ENCODE measurements at places on chromosomes 11 and 22. TPM values are rescaled to one million over a fixed set of nuclear protein-coding genes. Genes with fewer than 3 reads are reported as not detected.

PKDREJ gene
- 0.05 TPM for total RNA-seq

DNA sequence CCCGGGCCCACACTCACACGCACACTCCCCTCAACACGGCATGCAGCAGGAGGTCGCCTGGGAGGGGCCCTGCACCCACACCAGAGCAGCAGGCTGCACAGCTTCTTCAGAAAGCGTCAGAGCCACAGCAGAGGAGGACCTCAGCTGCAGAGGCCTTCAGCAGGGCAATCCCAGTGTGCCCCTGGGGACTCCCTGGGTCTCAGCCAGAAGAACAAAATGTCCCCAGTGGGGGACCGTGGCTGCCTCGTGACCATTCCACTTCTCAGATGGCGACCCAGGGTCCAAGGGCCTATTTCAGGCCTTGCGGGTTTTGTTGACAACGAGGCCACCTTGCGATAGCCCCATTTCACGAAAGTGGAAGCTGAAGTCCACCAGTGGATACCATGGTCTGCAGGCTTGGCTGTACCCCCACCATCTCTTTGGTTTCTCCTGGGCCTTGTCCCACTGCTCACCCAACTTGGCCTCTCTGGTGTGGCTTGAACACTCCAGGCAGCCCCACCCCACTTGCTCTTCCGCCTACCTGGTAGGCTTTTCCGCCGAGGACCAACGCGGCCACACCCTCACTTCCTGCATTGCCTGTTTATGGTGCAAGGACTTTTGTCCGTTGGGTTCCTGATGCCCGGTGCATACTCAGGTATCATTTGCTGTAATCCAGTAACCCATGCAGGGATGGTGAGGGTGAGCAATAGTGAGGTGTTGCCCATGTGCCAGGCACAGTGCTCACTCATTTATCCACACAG, 38.1 kb downstream of the MB start:
- H3K27me3 ChIP-seq, result peaks cover 5% of the 10 kb centered on the region
- H3K36me3 ChIP-seq, result no peaks in the 10 kb centered on the region
- DNase-seq, result no peak
- H3K4me1 ChIP-seq, result peaks cover 2% of the 10 kb centered on the region
- no peak overlapping the region for H3K4me3 ChIP-seq

- H3K4me1 ChIP-seq, result no peaks in the 10 kb centered on the region
- H3K4me3 ChIP-seq, result no peak overlapping the region
- H3K27ac ChIP-seq, result no peak overlapping the region
- H3K27me3 ChIP-seq, result peaks cover 21% of the 10 kb centered on the region
- no peaks in the 10 kb centered on the region for H3K36me3 ChIP-seq
Observed at GRCh38 chr11:65808744-65809341, 22.0 kb downstream of the OVOL1 start.

MED17 gene
- total RNA-seq, result 30.9 TPM

DNA sequence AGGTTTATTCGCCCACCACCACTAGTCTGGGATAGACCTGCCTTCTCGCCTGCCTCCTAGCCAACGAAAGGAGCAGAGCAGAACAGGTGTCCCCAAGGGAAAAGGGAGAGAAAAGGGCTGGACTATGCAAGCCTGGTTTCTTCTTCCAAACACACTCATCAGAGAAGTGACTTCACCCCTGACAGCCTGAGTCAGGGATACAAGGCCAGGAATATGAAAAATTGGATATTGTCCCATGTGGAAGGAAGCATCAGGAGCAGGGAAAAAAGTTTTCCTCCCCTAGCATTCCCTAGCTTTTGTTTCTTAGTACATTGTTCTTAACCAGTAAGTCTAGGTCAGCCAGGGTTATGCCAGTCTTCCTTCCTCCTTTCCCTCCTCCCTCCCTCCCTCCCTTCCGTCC, 56.9 kb upstream of the TNRC6B start:
- peaks cover 14% of the 10 kb centered on the region for H3K36me3 ChIP-seq
- no peak overlapping the region for H3K27ac ChIP-seq
- H3K4me3 ChIP-seq, result no peak overlapping the region
- DNase-seq, result no peak
- no peaks in the 10 kb centered on the region for H3K27me3 ChIP-seq

KRTAP5-11 gene
- total RNA-seq, result not detected

- H3K4me1 ChIP-seq, result no peaks in the 10 kb centered on the region
- H3K4me3 ChIP-seq, result no peak overlapping the region
- H3K27me3 ChIP-seq, result peaks cover 57% of the 10 kb centered on the region
- H3K27ac ChIP-seq, result no peak overlapping the region
Observed at GRCh38 chr11:121574801-121575200, 122.0 kb upstream of the SORL1-AS1 start.

C11orf65 gene
- total RNA-seq, result 0.35 TPM

TOMT gene
- total RNA-seq, result not detected

DNA sequence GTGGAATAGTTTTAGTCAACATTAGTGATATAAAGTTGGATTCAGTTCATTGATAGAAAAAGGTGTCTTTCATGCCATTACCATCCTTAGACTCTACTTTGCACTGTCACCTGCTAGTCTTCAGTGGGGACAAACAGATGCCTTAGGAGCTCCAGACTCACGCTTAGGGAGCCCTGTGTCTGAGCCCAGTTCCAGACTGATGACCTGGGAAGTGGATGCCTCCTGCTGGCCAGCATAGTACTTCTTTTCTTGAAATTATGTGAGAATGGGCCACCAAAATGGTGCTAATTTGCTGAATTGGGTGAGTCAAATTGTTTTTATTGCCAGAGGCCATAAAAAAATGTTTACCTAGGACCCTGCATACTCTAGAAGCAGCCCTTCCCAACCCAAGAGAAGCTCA, 53.9 kb downstream of the NOX4 start:
- no peak for DNase-seq
- peaks cover 25% of the 10 kb centered on the region for H3K4me1 ChIP-seq
- H3K27me3 ChIP-seq, result no peaks in the 10 kb centered on the region

GRCh38 chr22:34099278-34099677, 179.0 kb upstream of the LARGE1 start:
- no peak overlapping the region for H3K27ac ChIP-seq
- no peaks in the 10 kb centered on the region for H3K36me3 ChIP-seq
- H3K4me1 ChIP-seq, result no peaks in the 10 kb centered on the region
- H3K4me3 ChIP-seq, result no peak overlapping the region
- no peak for DNase-seq

DNA sequence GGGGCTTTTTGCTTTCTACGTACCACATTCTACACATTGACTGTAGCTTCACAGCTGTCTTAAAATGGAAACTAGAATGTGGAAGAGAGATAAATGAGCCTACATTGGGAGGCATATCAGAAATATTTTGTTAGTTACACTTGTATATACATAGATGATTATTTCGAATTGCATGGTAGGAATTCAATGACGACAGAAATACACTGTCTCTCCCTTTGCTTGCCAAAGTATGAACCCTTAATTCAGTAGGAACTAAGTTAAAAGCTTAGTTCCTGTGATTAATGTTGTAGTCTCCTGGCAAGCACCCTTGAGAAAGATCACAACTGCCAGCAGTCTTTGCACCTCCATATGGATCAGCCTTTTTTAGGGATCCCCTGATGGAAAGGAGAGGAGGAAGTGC, 10.1 kb downstream of the C11orf87 start:
- H3K4me3 ChIP-seq, result no peak overlapping the region
- no peak overlapping the region for H3K27ac ChIP-seq
- DNase-seq, result no peak
- H3K27me3 ChIP-seq, result peaks cover 12% of the 10 kb centered on the region
- peaks cover 2% of the 10 kb centered on the region for H3K36me3 ChIP-seq

DNA sequence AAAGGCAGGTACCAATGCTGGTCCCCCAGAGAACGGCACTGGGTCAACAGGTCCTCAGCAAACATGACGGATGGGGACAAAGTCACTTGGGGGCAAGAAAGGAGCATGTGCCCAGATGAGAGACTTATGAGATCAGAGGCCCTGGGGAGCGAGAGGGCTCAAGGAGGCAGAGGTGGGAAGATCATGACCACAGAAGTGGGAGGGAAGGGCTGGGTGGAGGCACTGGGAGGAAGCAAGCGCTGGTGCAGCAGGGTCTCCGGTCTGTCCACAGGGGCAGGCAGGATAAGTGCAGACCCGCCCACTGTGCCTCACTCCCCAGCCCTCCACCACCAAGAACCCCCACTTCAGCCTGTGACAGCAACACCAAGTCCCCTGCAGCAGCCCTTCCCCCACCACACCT, 10.9 kb downstream of the ELFN2 start:
- H3K4me1 ChIP-seq, result peaks cover 7% of the 10 kb centered on the region
- no peak for DNase-seq
- H3K4me3 ChIP-seq, result no peak overlapping the region
- no peaks in the 10 kb centered on the region for H3K36me3 ChIP-seq
- H3K27me3 ChIP-seq, result peaks cover 25% of the 10 kb centered on the region

ADAMTS8 gene
- total RNA-seq, result 0.19 TPM

- H3K4me3 ChIP-seq, result no peak overlapping the region
- no peak overlapping the region for H3K27ac ChIP-seq
- DNase-seq, result no peak
- peaks cover 28% of the 10 kb centered on the region for H3K4me1 ChIP-seq
- no peaks in the 10 kb centered on the region for H3K27me3 ChIP-seq
Observed at GRCh38 chr11:122099374-122100036, 16.5 kb downstream of the BLID start.

- H3K27me3 ChIP-seq, result peaks cover 12% of the 10 kb centered on the region
- DNase-seq, result no peak
- H3K4me1 ChIP-seq, result peaks cover 8% of the 10 kb centered on the region
- no peak overlapping the region for H3K27ac ChIP-seq
- no peaks in the 10 kb centered on the region for H3K36me3 ChIP-seq
Observed at GRCh38 chr22:43722444-43722843, 89.7 kb downstream of the EFCAB6 start.

PGGHG gene
- total RNA-seq, result 39.9 TPM

- no peak overlapping the region for H3K4me3 ChIP-seq
- H3K27me3 ChIP-seq, result peaks cover 28% of the 10 kb centered on the region
- H3K27ac ChIP-seq, result no peak overlapping the region
- H3K36me3 ChIP-seq, result no peaks in the 10 kb centered on the region
- no peak for DNase-seq
Observed at GRCh38 chr11:19316434-19316833, 75.7 kb upstream of the E2F8 start.

P2RX6 gene
- total RNA-seq, result 2.6 TPM

GRCh38 chr11:119377961-119378667, 3.4 kb downstream of the USP2 start:
- peaks cover 8% of the 10 kb centered on the region for H3K4me1 ChIP-seq
- H3K27ac ChIP-seq, result no peak overlapping the region
- DNase-seq, result peak; percentile 77
- H3K27me3 ChIP-seq, result peaks cover 6% of the 10 kb centered on the region
- no peaks in the 10 kb centered on the region for H3K36me3 ChIP-seq

- H3K4me3 ChIP-seq, result no peak overlapping the region
- H3K27ac ChIP-seq, result no peak overlapping the region
- H3K4me1 ChIP-seq, result no peaks in the 10 kb centered on the region
- peaks cover 4% of the 10 kb centered on the region for H3K27me3 ChIP-seq
- no peak for DNase-seq
Observed at GRCh38 chr11:35127619-35128018, 11.4 kb upstream of the CD44 start.

GRCh38 chr22:44372611-44373010, 59.9 kb upstream of the SHISAL1 start:
- H3K27me3 ChIP-seq, result peaks cover 14% of the 10 kb centered on the region
- peaks cover 1% of the 10 kb centered on the region for H3K4me1 ChIP-seq
- DNase-seq, result no peak

- H3K27me3 ChIP-seq, result peaks cover 17% of the 10 kb centered on the region
- DNase-seq, result no peak
- H3K4me3 ChIP-seq, result no peak overlapping the region
- H3K27ac ChIP-seq, result no peak overlapping the region
Observed at GRCh38 chr11:60170566-60170965, 12.3 kb downstream of the MS4A6A start.

OR8D4 gene
- not detected for total RNA-seq

CRYBB2 gene
- total RNA-seq, result not detected

DNA sequence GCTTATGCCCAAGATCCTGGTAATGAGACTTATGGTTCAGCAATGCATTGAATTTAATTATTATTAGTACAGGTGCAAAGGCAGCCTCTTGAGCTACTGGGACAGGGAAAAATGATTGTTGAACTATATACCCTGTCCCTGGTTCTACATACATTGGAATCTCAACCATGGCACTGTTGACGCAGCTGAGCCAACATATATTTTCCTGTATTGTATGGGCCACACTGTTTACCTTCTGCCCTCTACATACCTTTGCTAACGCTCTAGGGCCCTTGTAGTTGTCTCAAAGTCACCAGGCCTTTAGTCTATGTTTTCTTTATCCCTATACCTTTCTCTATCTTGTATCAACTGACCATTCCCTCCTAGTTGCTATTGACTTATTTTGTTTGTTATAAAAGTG, 22.6 kb downstream of the KREMEN1 start:
- no peak for DNase-seq
- peaks cover 28% of the 10 kb centered on the region for H3K4me1 ChIP-seq
- H3K27me3 ChIP-seq, result peaks cover 2% of the 10 kb centered on the region
- H3K4me3 ChIP-seq, result no peak overlapping the region
- no peaks in the 10 kb centered on the region for H3K36me3 ChIP-seq
- H3K27ac ChIP-seq, result no peak overlapping the region

GGTLC3 gene
- total RNA-seq, result not detected

DNA sequence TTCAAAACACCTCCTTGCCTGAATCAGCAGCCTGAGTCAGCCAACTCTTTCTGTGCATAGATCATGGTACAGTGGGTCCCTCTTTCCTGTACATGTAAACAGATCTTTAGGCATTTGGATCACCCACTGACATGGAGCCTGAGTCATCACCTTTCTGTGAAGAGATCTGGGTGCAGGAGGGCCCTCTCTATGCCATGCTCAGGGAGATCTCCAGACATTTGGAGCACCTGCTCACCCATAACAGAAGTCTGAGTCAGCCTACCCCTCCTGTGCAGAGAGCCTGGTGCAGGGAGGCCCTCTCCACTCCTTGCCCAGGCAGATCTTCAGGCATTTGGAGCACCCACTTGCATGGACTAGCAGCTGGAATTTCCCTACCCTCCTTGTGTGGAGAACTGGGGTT, 56.2 kb upstream of the GLYAT start:
- H3K4me1 ChIP-seq, result no peaks in the 10 kb centered on the region
- H3K4me3 ChIP-seq, result no peak overlapping the region
- no peak for DNase-seq
- no peak overlapping the region for H3K27ac ChIP-seq
- H3K27me3 ChIP-seq, result peaks cover 5% of the 10 kb centered on the region

C11orf52 gene
- total RNA-seq, result 0.42 TPM

GRCh38 chr11:128692753-128693415, 988 bp upstream of the FLI1 start:
- H3K27me3 ChIP-seq, result peaks cover 5% of the 10 kb centered on the region
- peak overlapping the region; percentile 84 for H3K4me3 ChIP-seq
- H3K36me3 ChIP-seq, result no peaks in the 10 kb centered on the region
- peak overlapping the region; percentile 93 for H3K27ac ChIP-seq
- DNase-seq, result no peak

Measured in osteocyte (in vitro differentiated cells).